ENCODE measurements at places on chromosomes 7 and 10.

DNA sequence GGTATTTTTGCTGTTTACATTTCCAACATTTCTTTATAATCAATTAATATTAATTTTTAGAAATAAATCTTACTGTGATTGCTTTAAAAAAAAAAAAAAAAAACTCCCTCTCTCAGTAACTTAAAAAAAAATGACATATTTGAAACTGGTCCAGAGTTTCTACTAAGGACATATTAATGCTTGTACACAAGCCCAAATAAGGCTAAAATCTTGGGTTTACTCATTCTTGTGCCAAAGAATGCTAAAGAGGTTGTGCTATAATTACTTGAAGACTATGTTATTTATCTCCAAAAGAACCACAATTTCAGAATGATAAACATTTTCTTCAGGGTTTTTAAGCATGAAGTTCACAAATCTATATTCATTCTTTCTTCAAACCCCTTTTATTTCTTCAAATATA lies 39.4 kb upstream of the PHF14 start:
- DNase-seq = no peak

GRCh38 chr10:79102498-79102874 lies 33.7 kb downstream of the ZMIZ1 start:
- DNase-seq = no peak

DNA sequence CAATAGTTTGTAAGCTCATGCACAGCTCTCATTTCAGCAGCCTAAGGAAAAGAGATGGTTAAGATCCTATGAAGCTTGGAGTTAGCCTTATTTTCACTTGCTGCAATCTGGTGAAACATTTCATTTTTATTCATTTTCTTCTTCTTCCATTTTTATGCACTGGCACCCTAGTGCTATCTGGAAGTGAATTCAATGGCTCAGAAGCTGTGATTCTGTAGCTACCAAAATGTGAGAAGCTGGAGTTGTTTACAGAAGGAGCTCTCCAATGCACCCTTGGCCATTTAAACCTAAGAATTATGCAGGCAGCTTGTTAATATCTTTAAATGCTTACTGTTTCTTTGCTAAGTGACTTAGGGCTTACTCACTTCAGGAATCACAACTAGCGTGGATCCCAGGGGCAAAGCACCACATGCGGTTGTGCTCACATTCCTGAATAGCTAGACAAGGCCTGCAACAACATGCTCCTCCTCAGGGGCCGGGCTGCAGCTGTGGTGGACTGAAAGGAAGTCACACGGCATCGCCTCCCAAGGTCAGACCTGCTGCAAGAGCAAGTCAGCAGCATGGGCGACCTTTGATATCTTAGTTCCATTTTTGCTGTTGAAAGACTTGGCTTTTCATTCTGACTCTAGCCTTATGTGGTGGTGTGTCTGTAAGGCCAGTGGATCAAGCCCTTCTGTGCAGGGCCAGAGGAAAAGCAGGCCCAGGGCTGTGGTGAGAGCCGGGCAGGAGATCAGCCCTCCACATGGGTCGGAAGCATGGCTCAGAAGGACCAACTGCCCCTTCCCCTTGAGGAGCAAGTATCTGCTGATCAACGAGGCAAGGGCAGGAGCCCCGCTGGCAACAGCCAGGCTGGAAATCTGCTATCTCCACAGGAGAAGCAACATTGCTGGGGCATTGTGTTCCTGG lies 91.9 kb upstream of the MBL2 start:
- no peak for DNase-seq

- no peak for DNase-seq
Observed at GRCh38 chr10:1406967-1407945, 330.1 kb downstream of the ADARB2 start.

DNA sequence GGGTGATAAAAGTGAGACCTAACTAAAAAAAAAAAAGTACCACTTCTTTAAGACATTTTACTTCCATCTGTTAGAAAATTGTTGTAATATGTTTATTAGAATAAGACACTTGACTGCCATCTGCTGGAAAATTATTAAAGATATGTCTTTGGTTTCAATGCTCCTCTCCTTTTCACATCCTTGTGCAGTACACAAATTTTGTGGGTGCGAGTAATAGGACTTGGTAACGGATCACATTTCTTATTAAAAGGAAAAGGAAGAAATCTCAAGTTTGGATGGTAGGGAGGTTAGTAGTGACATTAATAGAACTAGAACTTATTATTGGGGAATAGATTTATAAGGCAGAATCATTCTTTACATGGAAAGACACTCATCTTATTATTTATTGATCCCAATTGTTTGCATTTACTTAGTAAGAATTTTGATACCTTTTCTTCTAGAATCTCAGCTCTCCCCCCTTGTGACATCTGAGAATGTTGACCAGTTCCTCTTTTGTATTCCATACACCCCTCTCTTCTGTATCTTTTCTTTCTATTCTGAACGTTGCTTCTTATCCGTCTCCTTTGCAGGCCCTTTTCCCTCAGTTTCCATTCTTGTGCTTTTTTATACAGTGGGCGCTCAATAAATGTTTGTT lies 43.0 kb upstream of the RPA3 start:
- DNase-seq = no peak
